Stimulated activated CD8-positive, alpha-beta memory T cell treated with anti-CD3 and anti-CD28 coated beads, Interleukin-2, amount 100 ng/mL, for 1 hour (primary cell): ENCODE measurements at places on chromosomes 2 and 18.

- no peak for DNase-seq
Measured at GRCh38 chr2:96167407-96168013, 22.3 kb upstream of the DUSP2 start.

DNA sequence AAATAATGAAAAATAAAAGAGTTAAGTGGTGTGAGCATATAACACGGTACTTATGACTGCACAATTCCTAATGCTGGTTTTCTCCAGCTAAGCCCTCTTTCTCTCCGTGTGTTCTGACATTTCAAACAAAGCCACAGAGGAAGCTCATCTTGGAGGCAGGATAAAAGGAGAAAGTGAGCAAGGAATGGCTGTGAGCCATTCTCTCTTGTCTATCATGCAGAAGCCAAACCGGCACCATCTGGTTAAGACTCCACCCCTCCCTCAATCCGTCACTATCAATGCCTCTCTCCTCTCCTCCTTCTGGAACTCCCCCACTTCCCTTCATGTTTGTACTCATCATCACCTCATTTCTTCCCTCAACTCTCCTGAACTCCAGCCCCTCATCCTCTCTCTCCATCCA is 210.4 kb downstream of the TMEM163 start:
- DNase-seq = no peak

- DNase-seq = no peak
Measured at GRCh38 chr2:195721042-195721441, 64.0 kb downstream of the SLC39A10 start.

- DNase-seq = no peak
Measured at GRCh38 chr2:24981411-24982136, 9.8 kb upstream of the DNAJC27 start.

GRCh38 chr2:105394951-105395611 is 3.8 kb downstream of the FHL2 start:
- no peak for DNase-seq

- DNase-seq = no peak
Measured at GRCh38 chr2:24509840-24510239, 18.8 kb downstream of the NCOA1 start.

- no peak for DNase-seq
Measured at GRCh38 chr2:2022941-2023586, 278.7 kb upstream of the PXDN start.

GRCh38 chr2:75503048-75503607 is 57.6 kb downstream of the EVA1A start:
- no peak for DNase-seq

- no peak for DNase-seq
Measured at GRCh38 chr2:178834086-178834485, 26.9 kb upstream of the TTN start.

GRCh38 chr2:217562871-217563480 is 439.8 kb downstream of the TNS1 start:
- no peak for DNase-seq
